ENCODE measurements at places on chromosomes 1 and 21. TPM values are rescaled to one million over a fixed set of nuclear protein-coding genes. Genes with fewer than 3 reads are reported as not detected.
A peak's percentile ranks its signal among the peaks of the same experiment; 100 is the strongest.

S1PR1 gene
- total RNA-seq = 2.4 TPM

- DNase-seq = no peak
These were observed 11.0 kb upstream of the SERBP1 start for GRCh38 chr1:67441183-67441582.

OR2L5 gene
- not detected for total RNA-seq

DNA sequence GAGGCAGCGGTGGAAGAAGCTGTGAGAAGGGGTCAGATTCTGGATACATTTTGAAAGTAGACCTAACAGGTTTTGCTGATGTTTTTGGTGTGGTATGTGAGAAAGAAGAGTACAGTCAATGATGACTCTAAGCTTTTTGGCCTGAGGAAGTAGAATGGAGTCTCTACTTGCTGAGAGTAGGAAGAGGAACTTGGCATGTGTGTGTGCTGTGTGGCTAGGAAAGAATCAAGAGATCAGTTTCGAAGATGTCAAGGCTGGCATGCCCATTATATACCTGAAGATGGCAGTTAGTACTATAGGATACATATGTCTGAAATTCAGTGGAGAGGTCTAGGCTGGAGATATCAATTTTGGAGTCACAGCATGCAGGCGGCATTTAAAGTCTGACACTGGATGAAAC is 64.4 kb downstream of the MAB21L3 start:
- DNase-seq = no peak

DNA sequence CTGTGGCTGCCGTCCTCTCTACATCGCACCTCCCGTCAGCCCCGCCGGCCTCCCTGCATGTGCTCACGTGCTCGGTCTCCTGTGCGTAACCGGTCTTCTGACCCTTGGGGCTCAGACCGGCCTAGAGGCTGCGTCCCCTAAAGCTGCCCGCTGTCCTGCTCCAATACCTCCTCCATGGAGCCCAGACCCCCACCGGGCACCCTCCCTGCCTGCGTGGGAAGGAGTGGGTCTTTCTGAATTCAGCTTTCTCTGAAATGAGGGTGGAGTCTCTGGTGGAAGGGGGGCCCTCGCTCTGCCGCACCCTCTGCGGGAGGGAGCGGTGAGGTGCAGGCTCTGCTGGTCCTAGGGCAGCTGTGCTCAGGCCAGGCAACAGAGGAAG is 18.7 kb upstream of the POFUT2 start:
- DNase-seq = peak; percentile 68

DNA sequence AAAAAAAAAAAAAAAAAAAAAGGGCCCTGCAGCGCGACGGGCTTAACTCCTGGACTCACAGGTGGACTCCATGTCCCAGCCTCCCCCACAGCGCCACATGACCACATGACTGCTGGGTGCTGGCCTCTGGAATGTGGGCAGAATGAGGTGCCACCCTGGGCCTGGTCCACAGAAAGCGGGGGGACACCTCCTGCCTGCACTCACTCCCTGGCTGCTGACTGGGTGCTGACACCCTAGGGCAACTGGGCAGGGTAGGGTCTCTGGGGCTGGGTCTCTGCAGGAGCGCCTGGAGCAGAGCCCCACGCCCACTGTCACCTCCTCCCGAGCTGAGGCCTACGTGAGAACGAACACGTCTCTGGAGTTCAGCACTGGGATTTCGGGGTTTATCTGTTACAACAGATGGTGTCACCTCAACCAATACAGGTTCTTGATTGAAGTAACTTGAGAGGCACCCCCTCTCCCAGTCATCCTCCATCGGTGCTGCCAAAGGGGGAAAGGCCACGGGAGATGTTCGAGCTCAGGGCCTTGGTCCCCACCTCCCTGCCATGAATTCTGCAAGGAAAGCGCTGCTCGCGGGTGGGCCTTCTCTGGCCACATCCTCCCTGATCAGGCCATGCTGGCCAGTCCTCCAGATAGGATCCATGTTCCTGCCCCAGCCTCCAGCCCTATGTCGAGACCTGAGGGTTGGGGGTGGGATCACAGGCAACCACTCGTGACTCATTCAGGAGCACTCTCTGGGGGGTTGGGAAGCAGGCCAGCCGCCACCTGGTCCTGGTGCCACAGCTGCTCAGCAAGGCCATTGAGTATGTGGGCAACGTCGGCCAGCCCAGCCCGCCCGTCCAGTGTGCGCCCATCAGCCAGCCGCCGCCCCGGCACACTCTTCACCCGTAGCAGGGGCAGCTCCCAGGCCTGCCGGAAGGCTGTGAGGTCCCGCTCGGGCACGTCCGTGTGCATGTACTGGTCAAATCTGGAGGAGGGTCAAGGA is 5.4 kb downstream of the CPLANE2 start:
- DNase-seq = peak; percentile 47

CD1E gene
- not detected for total RNA-seq

LCE2A gene
- not detected for total RNA-seq

GRCh38 chr1:214192825-214193643 is 87.9 kb upstream of the SMYD2 start:
- no peak for DNase-seq

- no peak for DNase-seq
These were observed 155.3 kb downstream of the MAGI3 start for GRCh38 chr1:113545626-113546025.

HRNR gene
- not detected for total RNA-seq

DNA sequence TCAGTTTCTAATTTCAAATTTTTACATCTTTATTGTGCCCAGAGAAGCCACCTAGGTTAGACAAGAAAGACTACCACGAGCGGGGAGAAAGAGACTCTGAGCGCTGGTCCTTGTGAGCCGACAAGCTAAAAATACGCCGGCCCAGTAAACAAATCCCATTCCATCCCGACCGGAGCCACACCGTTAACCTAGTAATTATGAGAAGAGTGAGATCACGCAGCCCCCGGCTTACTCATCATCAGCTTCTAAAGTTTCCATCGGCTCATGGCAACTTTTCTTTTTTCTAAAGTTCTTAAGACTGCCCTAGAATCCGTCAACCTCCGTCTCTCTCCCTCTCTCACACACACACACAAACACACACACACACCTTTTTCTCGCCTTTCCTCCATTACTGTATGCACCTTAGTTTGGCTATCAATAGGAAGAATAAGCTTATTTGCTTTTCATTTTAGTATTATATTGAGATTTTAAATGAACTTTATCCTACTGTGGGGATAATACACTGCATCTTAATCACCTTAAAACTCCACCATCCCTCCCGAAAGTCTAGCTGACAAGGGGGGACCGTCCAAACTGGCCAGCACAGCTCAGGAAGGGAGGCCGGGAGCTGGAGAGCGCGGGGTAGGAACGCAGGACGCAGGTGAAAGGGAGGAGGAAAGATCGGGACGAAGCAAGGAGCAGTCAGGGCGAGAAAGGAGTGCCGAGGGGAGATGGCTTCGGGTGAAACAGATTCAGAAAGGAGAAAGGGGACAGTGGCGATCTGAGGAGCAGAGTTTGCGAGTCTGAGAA is 728 bp downstream of the OTUD7B start:
- DNase-seq = peak; percentile 51

CD34 gene
- total RNA-seq = not detected

CD1C gene
- not detected for total RNA-seq

DNA sequence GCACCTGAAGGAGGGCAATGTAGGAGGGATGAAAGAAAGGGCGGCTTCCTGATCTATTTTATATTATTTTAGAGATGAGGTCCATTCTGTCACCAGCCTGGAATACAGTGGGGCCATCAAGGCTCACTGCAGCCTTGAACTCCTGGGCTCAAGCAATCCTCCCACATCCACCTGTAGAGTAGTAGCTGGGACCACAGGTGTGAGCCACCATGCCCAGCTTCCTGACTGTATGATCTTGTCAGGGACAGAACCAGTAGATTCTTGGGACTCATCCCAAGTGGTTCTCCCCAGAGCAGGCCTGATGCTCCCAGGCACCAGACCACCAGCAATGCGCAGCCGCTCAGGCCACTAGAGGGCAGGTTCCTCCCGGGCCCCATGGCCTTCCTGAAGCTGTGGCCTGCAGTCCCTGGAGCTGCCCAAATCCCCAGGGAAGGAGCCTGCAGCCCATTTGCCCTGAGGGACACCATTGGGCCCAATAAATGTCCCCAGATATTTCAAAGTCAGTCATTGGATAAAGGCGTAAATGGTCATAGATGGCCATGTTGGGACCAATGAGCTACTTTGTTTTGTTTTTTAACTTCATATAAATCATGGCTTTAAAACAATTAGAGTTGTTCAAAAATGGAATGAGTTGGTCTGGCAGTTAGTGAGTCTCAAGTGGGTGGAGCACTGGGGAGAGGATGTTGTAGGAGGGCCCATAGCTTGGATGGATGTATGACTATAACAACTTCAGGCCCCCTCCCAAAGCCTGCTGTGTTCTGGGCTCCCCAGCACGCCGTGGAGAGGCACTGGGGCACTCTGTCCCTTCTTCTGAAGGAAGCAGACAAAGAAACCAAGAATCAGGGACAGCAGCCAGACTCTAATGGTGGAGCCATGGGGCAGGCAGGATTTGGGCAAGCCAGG is 44.7 kb upstream of the GOLT1A start:
- peak; percentile 95 for DNase-seq

DNA sequence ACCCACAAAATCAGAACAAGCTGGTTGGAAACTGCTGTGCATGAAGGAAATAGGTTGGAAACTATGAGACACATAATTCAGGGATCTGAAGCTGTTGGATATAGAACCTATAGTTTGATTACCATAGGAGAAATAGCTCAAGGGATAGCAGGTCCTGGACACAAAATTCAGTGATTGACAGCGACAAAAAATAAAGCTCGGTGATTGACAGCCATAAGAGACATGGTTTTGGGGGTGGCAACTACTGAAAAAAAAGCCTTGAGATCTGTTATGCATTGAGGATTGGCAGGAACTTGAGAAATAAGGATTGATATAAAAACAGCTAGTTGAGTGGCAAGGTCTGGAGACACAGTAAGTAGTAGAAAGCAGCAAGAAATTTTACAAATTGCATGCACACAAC is at the start of gene KRTAP25-1:
TSS of gene KRTAP25-1 (minus strand) at position 300 of the 400 bp plus-strand sequence. CDS start at position 276, 24 bp downstream.
- no peak for DNase-seq

PAFAH2 gene
- total RNA-seq = 11.1 TPM

LAPTM5 gene
- 0.28 TPM for total RNA-seq

IBA57 gene
- total RNA-seq = 21.2 TPM

SPRR2A gene
- not detected for total RNA-seq

GNAT2 gene
- total RNA-seq = not detected

GRCh38 chr1:59564192-59564891 is 250.4 kb upstream of the HOOK1 start:
- no peak for DNase-seq

DNA sequence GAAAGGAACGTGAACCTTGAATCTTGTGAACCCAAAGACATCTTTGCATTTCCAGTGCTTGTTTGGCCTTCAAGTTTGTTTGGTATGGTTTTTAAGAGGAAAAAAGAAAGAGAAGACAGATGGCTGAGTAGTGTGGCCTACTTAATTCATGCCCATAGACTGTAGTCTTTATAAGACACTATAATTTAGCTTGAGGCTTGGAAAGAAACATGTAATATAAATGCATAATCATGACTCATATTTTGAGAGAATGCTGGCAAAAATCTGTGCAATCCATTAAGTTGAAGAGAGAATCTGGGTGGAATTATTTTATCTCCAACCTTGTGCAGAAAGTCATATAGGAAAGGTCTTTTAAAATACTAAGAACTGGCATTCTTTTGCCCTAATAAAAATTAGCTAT is 179.3 kb downstream of the SIPA1L2 start:
- no peak for DNase-seq

KCNN3 gene
- 0.62 TPM for total RNA-seq

GRCh38 chr1:118896416-118896815 is 91.7 kb downstream of the TBX15 start:
- no peak for DNase-seq

- DNase-seq = no peak
These were observed 121.7 kb upstream of the KIAA0040 start for GRCh38 chr1:175314300-175314699.

GRCh38 chr1:236280438-236281197 is 1.1 kb downstream of the ERO1B start:
- DNase-seq = peak; percentile 48

PLCH2 gene
- 0.24 TPM for total RNA-seq

KCNE1 gene
- not detected for total RNA-seq

DNA sequence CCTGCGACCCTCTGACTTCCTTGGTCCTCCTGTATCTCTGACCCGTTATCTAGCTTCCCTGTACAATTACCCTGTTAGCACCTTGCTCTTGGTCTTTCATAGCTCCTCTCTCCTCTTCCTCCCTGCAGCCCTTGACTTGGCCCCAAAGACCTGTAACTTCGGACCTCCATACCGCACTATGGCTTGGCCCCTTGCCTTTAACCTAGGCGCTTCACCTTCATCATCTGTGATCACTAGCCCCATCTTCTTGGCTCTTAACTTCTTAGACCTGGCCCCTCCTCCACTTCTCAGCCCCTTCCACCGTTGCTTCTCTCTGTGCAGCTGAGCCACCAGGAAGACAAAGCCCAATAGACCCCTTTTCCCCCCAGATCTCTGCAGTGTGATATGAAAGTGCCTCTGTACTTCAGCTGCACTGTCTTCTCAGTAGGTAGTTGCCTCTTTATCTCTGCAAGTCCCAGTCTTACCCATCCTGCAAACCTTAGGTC is 740 bp downstream of the ZNF691 start:
- DNase-seq = no peak

DNA sequence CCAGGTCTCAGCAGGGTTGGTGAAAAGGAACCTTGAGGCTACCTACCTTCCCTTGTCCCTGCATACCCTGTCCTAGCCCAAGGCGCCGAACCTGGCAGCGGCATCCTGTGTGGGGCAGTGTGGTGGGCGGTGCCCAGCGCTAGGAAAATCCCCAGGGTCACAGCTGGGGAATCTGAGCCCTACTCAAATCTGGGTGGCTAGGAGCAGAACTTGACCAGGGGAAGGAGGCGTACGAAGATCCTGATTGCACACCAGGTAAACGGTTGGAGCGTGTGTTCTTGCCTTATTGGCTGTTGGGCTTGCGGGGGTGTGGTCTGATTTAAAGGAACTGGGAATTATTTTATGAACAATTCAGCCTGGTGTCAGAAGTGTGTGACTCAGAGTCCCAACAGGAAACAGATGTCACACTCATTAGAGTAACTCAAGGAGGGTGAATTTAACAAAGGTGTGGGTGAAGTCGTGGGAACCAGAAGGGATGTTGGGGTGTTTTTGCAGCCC is 118.6 kb downstream of the LRIG2 start:
- DNase-seq = no peak

SLAMF6 gene
- not detected for total RNA-seq

CACHD1 gene
- 69.7 TPM for total RNA-seq

Data from H7 (cell line).